ENCODE measurements at places on chromosomes 3 and 15. TPM values are rescaled to one million over a fixed set of nuclear protein-coding genes. Genes with fewer than 3 reads are reported as not detected.
A peak's percentile ranks its signal among the peaks of the same experiment; 100 is the strongest.

GRCh38 chr15:76116138-76116885 lies 56.5 kb downstream of the TMEM266 start:
- no peak for DNase-seq

ZNF80 gene
- total RNA-seq = 0.65 TPM

ITIH3 gene
- not detected for total RNA-seq

DNA sequence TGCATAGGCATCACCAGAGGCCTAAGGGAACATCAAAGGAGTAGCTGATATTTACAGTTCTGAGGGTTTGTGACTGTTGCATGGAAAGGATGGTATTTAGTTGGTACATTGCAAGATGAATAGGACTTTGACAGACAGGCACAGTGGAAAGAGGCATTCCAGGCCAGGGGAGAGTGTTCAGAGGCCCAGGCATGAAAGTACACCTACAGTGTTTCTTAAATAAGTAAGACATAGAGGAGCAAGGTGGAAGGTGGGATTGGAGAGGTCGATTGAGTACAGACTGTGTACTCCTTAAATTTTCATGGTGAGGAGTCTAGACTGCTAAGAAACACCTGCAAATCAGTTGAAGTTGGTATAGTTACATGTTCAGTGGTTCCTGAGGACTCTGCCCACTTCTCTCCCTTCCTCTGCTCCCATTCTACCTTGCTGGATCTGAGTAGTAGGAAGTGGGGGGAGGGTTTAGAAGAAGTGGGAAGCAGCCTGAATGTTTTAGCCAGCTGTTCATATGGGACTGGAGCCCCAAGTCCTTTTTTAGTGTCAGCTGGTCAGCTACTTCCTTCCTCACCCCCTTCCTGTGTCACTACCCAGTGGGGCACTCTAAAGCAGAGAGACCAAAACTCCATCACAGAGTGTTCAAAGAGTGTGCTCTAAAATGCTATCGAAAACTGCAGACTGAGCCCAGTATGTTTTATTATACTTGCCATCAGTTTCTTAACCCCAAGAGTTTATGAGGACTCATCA lies 14.0 kb downstream of the KLHL18 start:
- DNase-seq = no peak

DNA sequence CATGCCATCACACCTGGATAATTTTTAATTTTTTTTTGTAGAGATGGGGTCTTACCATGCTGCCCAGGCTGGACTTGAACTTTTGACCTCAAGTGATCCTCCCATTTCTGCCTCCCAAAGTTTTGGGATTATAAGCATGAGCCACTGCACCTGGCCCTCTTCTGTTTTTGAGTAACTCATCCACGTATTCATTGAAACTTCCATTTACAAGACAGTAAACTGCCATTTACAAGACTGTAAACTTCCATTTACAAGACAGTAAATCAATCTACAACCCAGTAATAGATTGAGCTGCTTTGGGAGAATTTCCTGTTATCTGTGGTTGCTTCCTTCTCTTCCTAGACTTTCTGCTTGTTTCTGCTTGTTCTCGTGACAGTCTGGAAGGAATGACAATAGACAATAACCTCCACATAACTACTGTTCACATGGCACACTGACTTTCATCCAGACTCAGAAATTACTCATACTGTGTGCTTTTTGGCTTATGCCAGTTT lies 114.7 kb upstream of the CCNL1 start:
- no peak for DNase-seq

PPP1R14D gene
- total RNA-seq = not detected

SKOR1 gene
- total RNA-seq = 2.2 TPM

DNA sequence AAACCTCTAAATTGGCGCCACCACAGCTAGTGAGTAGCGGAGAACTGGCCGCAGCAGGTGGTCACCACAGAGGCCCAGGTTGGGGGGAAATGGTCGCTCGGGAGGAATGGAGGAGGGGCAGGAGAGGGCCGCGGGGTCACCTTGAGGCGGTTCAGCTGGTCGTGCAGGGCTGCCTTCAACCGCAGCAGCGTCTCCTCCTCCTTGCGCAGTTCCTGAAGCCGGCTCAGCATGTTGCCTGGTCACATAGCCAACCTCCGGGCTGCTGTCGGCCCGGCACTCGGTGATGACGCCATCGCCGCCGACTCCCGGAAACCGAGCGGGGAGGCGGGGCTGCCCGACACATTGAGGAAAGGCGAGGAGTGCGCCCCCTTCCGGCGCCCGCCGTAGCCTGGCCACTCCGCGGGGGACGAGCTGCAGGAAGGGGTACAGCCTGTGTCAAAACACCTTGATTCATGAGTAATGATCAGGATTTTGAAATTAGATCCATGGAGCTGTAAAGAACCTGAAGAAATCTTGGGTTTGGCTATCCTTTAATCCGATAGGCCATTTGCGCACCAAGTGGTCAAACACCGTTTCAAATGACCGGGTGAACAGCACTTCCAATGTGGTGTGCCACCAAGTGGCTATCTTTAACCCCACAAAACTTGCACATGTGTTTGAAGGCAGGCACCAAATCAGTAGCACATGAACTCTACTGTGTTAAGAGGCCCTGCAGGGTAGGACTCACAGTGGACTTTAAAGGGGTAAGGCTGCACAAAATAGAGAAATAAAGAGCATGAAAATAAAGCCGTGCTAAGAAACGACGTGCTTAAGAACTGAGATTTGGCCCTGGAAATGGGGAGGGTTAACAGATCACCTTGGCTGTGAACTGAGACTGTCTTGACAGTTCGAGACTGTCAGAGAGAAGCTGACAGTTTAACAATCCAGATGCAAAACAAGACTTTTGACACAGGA lies at the start of gene SNAPC5:
Gene SNAPC5, minus strand, starts transcription at position 261 of the 954 bp plus-strand sequence. Its CDS starts 31 bp downstream, at position 230.
- DNase-seq = peak; percentile 94

- DNase-seq = no peak
Measured at GRCh38 chr3:133127381-133127780, 89.2 kb downstream of the TMEM108 start.

DNA sequence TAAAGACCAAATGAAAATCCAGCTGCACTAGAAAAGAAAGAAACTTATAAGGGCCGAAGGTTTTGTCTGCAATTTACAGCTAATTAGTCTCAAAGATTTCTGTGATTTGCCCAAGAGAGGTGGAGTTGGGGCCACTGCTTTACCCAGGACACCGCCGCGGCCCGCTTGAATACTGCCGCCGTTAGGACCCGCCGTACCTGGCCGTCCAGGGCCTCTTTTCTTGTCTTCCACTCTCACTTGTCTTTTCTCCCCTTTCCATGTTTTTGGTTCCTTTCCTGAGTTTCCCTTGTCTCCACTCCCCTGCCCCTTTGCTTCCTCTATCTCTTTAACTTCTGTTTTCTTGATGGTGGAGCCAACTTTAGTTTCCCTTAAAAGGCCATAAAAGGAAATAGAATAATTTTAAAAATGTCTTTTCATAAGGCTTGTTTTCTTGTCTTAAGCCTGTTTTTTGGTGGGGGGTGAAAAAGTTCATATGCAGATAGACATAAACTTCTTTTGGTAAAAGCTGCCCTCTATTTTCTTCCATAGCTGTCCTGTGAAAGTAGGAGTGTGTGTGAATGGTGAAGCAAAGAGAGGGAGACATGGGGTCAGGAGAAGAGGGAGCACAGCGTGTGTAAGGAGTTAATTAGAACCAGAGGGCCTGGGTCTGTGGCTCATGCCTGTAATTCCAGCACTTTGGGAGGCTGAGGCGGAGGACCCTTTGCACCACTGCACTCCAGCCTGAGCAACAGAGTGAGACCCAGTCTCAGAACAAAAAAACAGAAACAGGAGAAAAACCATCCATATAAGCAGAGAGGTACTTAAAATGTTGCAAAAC lies 16.0 kb upstream of the CCNL1 start:
- DNase-seq = no peak

CDHR4 gene
- 0.37 TPM for total RNA-seq

DNA sequence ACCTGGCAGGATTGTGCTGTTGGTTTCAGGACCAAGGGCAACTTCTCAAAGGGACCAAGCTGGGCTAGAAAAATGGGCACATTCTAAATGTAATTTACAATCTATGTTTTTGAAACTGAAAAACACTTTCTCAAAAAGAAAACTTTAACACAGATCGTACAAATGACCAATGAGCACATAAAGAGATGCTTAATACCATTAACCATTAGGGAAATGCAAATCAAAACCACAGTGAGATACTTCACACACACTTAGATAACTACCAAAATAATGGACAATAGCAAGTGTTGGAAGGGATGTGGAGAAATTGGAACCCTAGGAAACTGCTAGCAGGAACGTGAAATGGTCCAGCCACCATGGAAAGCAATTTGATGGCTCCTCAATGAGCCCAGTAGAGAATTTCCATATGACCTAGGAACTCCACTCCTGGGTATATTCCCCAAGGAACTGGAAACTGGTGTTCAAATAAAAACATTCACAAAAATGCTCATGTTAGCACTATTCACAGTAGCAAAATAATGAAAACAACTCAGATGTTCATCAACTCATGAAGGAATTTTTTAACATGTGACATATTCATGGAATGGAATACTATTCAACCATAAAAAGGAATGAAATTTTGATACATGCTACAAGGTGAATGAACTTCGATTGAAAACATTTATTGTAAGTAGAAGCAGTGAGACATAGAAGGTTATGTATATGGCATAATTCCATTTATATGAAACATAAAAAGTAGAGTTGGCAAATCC lies 288.3 kb upstream of the NR2F2 start:
- no peak for DNase-seq

CCR2 gene
- 12.4 TPM for total RNA-seq

GRCh38 chr3:18988614-18989229 lies 159.6 kb upstream of the KCNH8 start:
- DNase-seq = no peak

AGBL1 gene
- total RNA-seq = not detected

DNA sequence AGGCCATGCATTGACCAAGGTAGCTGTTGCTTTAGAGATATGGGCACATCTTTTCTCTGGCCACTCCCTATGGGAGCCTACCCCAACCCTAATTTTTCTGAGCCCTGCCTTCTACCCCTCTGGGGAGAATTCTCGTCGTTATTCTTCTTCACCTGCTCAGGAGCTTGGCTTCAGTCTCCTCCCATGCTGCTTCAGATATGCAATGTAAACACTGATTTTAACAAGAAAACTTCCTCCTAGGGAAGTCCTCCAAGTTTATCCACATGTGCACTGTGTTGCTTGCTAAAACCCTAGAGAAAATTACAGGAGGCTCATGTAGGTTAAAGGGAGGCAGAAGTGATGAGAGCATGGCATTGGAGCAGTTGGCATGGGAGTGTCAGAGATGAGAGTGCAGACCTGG lies 445.2 kb upstream of the MDFIC2 start:
- no peak for DNase-seq

DNA sequence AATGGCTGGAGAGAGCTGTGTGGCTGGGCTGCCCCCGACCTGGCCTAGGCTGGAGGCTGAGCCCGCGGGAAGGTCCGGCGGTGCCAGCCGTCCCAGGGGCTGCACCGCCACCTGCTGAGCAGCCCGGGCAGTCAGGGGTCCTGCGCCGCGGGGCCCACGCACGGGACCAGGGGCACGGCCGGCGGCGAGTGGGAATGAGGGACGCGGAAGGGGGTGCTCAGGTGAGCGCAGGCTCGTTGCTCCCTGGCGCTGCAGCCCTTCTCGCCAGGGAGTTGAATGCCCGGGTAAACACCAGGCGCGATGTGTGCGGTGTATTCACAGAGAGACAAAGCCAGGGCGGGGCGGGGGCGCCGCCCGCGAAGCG lies 666 bp upstream of the SEMA3F start:
- DNase-seq = no peak

DNA sequence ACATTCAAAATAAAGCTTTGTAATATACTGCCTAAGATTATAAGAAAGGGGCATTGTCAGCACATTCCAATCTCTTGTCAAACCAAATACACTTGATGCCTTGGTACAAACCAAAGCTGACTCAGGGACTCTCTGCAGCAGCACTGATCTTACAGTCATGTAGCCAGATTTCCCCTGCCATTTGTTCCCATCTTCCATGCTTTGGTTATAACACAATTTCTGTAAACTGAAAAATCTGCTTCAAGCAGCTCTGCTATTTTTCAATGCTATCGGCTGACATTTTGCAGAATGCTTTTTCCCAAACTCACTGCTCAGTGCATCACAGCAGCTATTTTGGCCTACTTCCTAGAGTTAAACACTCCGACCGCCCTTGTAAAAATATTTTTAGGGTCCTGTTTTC lies 18.2 kb downstream of the PLOD2 start:
- no peak for DNase-seq

- no peak for DNase-seq
Measured at GRCh38 chr3:34268032-34268709, 469.7 kb downstream of the PDCD6IP start.
